BE2C (cell line): ENCODE measurements at places on chromosomes 5 and 9.

GRCh38 chr5:73158313-73158712, 14.7 kb upstream of the TMEM174 start:
- peak; percentile 34 for DNase-seq

DNA sequence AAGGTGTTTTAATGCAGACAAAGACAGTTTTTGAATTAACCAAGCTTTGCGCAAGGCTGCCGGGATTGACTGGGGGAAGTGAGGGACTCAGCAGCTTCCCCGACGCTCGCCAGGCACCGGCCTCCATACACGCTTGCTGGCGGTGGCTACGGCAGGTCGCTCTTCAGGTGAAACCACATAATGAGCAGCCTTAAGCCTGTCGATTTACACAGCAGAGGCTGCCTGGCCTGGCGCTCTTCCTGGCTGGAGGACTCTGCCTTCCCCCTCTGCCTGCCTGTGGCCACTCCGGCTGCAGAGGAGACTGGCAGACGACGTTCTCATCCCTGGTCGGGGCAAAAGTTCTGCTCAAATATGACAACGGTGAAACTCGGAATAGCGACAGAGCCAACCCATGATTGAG, 9.0 kb upstream of the NOTCH1 start:
- DNase-seq: no peak

DNA sequence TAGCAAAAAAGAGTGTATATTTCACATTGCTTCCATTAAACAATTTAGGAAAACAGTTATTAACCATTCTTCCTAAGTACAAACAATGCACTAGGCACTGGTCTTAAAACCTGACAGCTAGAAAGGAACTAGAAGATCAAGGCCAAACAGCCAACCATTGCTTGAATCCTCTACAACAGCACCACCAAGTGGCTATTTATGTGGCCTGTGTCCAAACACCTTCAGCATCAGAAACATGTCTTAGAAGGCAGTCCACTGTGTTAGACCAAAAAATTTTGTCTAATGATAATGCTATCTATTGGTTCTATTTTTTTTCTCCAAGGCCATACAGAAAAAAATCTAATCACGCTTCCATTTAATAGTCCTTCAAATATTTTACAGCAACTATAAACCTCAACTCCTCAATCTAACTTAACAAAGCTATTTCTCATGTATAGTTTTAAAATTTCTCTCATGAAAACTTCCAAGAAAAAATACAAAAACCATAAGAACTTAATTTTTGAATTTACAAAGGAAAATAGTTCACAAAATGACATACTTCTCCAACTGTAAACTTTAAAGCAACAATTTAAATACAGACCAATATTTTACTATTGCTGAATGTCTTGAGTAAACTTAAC, 36.1 kb downstream of the CAAP1 start:
- peak; percentile 60 for DNase-seq

GRCh38 chr9:100366121-100366520, 13.4 kb upstream of the TEX10 start:
- DNase-seq: no peak

GRCh38 chr5:116313366-116313765, 228.5 kb downstream of the COMMD10 start:
- no peak for DNase-seq

GRCh38 chr9:89474939-89475338, 23.0 kb downstream of the SEMA4D start:
- DNase-seq: no peak

DNA sequence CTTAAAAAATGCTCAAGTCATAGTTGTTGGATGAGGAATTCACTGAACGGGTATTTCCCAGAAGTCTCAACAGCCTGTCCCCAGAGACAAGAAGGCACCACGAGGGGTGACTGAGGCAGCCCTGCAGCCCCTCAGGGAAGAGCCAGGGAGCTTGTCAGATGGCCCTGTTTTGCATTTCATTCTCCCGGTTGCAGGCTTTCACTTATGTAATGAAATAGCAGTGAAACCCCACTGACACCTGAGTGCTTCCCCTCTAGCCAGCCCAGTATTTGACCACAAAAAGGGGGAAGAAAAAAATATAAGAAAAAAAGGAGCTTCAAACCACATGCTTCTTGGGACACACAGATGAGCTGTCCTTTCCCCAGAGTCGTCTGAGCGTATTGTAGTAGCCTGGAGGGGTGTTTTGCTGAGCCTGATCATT, 75.3 kb upstream of the IL12B start:
- no peak for DNase-seq

- DNase-seq: no peak
Measured at GRCh38 chr9:137771580-137771979, 106.0 kb upstream of the CACNA1B start.

DNA sequence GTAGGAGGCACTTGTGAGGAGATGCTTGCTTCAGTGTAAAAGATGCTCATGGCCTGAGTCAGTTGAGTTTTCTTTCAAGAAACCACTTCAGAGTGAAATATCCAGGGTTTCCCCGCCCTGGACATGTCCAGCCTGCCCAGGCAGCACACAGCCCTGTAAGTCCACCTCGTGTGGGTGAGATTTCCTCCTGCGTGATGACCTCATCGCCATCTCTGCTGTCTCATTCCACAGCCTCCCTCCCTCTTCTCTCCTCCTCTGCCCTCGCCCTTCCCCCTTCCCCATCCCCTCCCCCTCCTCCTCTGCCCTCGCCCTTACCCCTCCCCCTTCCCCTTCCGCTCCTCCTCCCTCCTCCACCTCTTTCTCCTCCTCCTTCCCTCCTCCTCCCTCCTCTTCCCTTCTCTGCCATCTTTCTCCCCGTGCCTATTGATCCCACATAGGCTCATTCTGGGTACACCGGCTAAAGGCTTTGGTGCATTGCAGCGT, 34.0 kb upstream of the NCS1 start:
- DNase-seq: no peak

DNA sequence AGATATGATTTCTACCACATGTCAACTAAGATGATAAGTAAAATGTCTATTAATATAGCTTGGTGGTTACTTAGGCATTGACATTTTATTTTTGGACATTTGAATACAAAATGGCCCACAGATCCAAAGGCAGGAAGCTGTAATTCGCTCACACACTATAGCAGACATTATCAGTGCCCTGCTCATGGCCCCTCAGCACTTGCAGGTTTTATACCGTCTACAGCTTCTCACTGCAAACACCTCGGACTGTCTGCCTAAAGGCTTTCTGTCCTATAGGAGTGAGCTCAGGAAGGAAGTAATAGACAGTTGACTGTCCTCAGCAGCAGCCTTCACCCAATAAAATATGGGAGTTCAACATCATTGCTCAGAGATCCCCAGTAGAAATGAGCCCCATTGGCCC, 140.8 kb upstream of the RASA1 start:
- DNase-seq: no peak

DNA sequence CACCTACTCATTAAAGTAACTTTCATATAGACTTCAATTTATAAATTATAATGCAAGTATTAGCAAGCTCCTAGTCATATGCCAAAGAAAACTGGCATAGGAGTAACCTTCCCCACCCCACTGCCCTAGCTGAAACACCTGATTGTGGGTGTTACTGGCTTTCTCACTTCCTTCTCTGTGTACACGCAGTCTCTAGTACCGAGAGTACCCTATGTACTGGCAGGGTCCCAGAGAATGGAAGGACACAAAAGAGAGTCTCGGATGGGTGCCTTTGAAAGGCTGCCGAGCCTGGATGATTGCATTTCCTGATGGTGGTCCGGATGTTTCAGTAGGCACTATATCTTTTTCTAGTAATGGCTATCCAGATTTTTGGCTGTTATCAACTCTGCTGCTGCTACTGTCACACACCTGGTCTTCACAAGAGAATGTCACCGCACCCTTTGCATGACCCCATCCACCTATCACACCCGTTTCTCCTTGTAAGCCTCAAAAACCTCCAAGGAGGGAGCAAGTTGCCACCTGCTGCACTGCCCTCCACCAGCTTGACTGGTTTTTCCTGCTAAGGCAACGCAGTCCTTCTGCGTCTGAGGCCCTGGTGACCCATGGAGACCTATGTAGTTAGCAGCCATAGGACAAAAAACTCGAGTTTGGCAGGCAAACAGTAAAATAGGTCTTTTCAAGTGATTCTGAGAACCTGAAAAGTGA, 53.8 kb upstream of the CLINT1 start:
- no peak for DNase-seq

- no peak for DNase-seq
Measured at GRCh38 chr9:137275588-137276472, 1.7 kb upstream of the TOR4A start.

GRCh38 chr9:120080849-120081248, 499.1 kb downstream of the CDK5RAP2 start:
- no peak for DNase-seq

DNA sequence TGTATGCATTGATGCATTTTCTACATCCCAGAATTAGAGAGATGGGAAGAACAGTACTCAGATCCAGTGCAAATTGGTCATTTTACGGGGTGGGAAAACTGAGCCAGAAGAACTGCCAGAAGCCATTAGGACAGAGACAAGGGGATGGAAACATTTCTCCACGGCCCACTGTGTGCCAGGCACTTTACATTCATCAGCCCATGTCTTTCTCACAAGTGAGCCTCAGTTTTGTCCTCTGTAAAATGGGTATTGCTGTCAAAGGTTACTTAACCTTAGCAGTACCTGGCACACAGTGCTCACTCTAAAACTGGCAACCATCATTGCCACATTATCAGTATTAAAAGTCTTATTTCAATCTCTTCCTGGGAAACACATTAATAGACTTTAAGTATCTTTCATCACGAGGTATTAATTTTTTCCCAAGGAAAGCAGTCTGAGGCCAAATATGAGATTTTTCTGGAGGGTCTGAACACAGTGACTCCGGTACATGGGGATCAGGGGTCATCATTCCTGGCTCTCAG, 5.2 kb downstream of the DUSP1 start:
- no peak for DNase-seq

GRCh38 chr5:8868283-8868682, 677.6 kb downstream of the SEMA5A start:
- no peak for DNase-seq
